ENCODE measurements at places on chromosomes 1 and 21.

DNA sequence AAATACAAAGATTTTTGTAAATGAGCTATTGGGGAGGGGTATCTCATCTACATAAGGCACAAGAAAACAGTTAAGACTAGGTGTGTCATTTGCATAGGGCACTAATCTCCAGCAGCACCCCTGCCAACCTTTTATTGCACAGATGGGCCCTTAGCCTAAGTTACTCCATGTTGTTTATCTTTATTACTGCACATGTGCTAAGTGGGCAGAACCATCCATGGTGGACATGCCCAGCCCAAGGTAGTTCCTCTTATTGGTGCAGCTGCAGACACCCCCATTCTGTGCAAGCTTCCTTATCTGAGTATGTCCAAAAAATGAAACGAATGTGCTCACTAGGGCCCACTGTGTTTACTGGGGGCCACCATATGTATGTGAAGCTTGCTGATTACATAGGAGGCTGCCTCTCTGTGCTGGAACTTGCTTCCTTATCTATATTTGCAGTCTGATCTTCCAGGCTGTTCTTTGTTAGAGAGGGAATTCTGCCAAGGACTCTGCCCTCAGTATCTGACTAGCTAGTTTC is 77.3 kb upstream of the NEK7 start:
- peak; percentile 94 for DNase-seq

DNA sequence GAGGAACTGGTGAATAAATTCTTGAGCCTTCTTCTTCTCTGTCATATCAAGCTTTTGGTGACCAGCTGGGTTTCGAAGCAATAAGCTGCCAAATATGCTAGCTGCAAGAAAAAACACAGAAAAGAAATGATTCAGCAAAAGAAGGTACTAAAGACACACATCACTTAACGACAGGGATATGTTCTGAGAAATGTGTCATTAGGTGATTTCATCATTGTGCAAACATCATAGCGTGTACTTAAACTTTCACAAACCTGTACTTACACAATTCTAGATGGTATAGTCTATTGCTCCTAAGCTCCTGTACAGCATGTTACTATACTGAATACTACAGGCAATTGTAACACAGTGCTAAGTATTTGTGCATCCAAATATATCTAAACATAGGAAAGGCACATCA is 2.9 kb upstream of the MTF1 start:
- no peak for DNase-seq

DNA sequence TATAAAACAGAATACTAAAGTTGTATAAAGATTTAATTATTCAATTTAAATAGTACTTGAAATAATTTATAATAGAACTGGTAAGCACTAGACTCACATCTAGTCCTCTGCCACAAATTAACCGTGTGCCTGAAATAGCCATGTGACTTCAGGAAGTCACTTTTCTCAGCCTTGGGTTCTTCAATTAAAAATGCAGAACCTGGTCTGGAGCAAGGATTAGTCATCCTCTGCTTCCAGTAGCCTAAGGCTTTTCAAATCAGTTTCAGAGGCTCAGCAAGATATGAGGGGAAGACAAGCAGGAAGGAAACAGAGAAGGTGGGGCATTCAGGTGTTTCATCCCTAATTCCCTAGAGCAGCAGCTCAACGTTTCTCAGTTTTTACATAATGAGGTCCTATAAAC is 23.0 kb downstream of the DPH5 start:
- DNase-seq, result no peak

- DNase-seq, result no peak
These were observed 880 bp upstream of the MTF2 start for GRCh38 chr1:93078203-93078602.

DNA sequence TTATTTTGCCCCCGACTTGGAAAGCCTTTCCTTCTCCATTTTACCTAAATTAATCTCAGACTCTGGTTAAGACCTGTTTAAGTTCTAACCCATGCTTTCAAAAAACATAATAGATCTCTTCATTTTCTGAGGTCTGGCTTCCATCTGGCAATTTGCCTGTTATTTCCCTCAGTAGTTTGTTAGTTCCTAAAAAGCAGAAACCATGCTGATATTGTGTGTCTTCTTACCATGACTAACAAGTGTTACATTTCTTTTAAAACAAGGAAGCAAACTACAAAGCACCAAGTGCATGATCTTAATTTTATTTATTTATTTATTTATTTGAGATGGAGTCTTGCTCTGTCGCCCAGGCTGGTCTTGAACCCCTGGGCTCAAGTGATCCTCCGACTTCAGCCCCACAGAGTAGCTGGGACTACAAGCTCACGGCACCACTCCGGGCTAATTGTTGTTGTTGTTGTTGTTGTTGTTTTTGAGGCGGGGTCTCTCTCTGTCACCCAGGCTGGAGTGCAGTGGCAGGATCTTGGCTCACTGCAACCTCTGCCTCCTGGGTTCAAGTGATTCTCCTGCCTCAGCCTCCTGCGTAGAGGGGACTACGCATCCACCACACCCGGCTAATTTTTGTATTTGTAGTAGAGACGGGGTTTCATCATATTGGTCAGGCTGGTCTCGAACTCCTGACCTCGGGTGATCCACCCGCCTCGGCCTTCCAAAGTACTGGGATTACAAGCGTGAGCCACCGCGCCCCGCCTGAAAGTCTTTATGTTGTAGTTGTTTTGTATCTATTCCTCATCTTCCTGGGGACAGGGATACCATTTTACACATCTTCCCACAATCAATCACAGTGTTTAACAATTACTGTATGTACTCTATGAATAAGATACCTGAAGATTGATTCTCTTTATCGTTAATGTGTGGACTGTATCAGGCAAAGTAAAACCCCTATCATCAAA is 1.3 kb upstream of the PATJ start:
- DNase-seq, result no peak

GRCh38 chr21:19328954-19329353 is 925.4 kb upstream of the TMPRSS15 start:
- no peak for DNase-seq

GRCh38 chr1:185291652-185292051 is 25.4 kb downstream of the IVNS1ABP start:
- peak; percentile 86 for DNase-seq

GRCh38 chr1:61079898-61080336 is 2.4 kb upstream of the NFIA start:
- DNase-seq, result peak; percentile 96

GRCh38 chr1:107339775-107340174 is 198.9 kb downstream of the NTNG1 start:
- DNase-seq, result no peak

- no peak for DNase-seq
These were observed 269.4 kb downstream of the PTGER3 start for GRCh38 chr1:70778056-70778762.
